CD4-positive, alpha-beta T cell treated with Interleukin-2 at 100 ng/mL for 4 hours (primary cell): ENCODE measurements at places on chromosomes 13 and 19.

GRCh38 chr19:3270902-3271301, 46.4 kb downstream of the CELF5 start:
- DNase-seq = peak; percentile 53

GRCh38 chr13:66995203-66995611, 234.9 kb downstream of the PCDH9 start:
- DNase-seq = no peak

GRCh38 chr13:28128030-28128429, 10.3 kb upstream of the PAN3 start:
- DNase-seq = no peak

GRCh38 chr19:38351865-38352395, 16.3 kb downstream of the CATSPERG start:
- DNase-seq = no peak

- no peak for DNase-seq
These were observed 572 bp downstream of the UCHL3 start for GRCh38 chr13:75550159-75550567.

DNA sequence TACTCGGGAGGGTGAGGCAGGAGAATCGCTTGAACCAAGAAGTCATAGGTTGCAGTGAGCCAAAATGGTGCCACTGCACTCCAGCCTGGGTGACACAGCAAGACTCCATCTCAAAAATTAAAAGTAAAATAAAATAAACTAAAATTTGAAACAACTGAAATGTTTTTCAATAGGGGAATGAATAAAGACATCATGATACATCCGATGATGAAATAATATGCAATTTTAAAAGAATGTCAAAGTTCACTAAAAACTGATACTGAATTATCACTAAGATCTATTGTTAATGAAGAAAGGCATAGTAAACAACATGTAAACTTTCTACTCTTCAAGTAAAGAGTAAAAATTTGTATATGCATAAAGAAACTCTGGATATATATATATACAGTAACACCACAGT, 8.5 kb downstream of the CARD8 start:
- DNase-seq = no peak

DNA sequence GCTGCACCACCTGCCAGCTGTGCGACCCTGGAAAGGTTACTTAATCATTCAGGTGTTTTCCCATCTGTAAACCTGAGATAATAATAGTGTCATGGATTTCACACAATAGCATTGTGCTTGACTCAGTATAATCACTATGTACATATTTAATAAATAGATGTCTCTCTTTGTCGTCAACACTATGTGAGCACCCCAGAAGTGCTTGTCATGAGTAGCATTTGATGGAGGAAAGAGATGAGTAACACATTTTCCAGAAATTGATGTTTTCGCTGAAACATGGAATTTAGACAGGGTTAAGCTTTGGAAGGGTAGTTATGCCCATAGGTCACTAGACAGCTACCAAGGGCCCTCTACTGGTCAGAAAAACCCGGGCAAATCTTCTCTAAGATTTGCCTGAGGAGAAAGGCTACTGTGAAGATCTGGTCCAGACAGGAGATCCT, 9.5 kb upstream of the MBNL2 start:
- DNase-seq = no peak

- DNase-seq = no peak
These were observed 70.6 kb upstream of the SERP2 start for GRCh38 chr13:44302940-44303575.

- DNase-seq = no peak
These were observed 28.8 kb downstream of the IPO5 start for GRCh38 chr13:97982286-97982685.

GRCh38 chr19:46126086-46126580, 1.6 kb upstream of the IGFL3 start:
- DNase-seq = no peak

DNA sequence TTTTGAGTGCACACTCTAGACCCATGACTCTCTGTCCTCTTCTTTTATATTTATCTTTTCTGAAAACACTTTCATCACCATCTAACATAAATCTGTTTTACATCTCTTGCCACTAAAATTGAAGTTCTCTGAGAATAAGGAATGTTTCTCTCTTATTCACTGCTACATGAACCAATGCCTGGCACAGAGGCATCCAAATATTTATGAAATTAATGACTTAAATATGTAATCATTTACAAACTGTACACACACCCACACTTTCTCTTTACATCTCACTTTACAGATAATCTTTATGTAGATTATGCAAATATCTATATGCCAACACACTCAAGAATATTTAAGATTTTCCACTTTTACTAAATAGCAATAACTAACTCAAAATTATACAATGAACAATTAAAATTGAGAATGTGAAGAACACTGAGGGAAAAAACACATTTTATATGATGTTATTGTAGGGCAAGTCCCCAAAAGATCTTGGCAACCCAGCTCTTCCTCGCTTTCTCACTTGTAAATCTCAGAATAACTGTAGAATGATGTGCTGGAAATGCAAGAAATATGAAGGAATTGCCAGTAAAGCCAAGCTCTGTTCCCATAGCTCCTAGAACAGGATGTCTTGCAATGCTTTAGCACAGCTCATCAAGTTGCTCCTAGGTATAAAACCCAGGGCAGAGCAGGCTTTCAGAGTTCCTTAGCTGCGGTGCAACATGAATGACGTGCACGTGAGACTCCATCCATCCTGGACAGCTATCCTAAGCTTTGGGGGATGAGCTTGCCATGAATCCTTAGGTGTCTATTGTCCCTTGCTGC, 50.7 kb downstream of the UGGT2 start:
- DNase-seq = no peak

DNA sequence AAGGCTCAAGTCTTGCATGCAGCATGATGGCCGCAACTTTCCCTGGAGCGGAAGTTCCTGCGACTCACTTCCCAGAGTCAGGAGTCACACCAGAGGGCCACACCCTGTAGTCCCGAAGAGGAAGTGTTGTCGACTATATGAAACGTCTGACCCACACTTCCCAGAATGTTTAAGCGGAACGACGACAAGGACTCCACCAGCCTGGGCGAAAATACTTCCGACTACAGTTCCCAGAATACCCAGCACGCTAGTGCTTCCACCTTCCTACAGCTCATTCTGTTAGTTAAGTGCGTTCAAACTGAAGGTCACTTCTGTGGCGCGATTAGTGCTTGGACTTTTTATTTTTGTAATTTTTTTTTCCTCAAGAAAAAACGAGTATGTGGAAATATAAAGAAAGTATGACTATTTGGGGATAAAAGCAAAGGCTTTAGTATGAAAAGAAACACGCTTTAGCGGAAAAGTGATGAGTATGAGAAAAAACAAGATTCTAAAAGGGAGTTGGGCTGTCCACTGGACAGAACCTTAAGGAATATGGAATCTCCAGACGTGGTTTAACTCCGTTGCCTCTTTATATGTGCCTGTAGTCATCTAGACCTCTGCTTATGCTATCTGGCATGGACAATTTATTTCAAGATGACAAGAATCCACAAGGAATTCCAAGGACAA, 15.5 kb upstream of the ZNF112 start:
- DNase-seq = no peak

DNA sequence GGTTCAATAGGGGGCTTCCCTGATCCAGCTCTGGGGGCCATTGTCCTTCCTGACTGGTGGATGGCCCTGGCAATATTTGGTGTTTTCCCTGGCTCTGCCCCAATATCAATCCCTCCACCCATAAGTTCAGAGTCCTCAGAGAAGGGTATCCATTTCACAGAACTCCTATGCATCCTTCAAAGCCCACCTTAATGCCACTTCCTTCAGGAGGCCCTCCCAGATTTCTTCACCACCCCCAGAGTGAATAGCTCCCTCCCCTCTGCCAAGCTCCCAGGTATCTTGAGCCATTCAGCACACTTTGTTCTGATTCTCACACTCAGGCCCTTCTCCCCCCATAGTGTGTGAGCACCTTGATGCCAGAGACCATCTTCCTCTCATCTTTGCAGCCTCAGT, 5.8 kb downstream of the PPP1R14A start:
- DNase-seq = no peak

DNA sequence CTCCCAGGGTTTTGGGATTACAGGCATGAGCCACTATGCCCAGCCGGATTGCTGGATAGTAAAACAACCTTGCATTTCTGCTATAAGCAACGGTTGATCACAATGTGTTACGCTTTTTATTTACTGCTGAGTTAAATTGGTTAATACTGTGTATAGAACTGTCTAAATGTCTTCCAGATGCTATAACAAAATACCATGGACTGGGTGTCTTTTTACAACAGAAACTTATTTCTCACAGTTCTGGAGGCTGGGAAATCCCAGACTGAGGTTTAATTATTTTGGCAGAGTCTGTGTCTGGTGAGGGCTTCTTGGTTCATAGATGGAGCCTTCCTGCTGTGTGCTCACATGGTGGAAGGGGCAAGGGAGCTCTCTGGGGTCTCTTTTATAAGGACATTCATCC, 65.5 kb downstream of the ING1 start:
- no peak for DNase-seq

GRCh38 chr19:28601723-28602440, 611.1 kb downstream of the UQCRFS1 start:
- no peak for DNase-seq

DNA sequence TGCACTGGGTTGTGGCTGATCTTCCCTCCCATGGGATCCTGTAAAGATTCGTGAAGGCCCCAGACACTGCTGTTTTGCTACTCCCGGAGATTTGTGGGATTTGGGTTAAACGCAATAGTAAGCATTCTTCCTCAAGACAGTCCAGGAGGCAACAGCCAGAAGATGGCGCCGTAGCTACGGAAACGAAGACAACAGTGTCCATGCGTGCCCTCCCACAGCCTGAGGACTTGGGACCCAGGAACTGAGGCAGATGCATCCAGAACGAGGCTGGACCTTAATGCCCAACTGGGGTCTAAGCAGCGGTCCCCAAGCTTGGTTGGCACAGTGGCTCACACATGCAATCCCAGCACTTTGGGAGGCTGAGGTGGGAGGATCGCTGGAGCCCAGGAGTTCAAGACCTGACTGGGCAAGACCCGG, 57.6 kb upstream of the ZNF507 start:
- DNase-seq = peak; percentile 2

DNA sequence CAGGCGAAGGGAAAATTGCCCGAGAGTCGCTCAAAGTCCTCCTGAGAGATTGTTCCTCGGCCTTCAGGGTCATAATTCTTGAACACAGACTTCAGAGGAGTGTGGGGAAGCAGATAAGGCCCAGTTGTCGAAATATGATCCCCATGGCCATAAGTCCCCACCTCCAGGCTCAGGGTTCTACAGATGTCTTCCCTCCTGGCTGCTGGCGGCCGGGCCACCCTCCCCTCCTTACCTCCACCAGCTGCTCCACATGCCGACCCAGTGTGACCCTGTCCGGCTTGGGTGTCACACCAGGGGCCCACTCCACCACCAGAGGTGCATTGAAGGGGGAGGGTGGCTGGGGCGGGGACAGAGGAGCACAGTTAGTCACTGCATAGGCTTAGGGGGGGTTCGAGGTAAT, 10.1 kb downstream of the FAM98C start:
- DNase-seq = no peak

DNA sequence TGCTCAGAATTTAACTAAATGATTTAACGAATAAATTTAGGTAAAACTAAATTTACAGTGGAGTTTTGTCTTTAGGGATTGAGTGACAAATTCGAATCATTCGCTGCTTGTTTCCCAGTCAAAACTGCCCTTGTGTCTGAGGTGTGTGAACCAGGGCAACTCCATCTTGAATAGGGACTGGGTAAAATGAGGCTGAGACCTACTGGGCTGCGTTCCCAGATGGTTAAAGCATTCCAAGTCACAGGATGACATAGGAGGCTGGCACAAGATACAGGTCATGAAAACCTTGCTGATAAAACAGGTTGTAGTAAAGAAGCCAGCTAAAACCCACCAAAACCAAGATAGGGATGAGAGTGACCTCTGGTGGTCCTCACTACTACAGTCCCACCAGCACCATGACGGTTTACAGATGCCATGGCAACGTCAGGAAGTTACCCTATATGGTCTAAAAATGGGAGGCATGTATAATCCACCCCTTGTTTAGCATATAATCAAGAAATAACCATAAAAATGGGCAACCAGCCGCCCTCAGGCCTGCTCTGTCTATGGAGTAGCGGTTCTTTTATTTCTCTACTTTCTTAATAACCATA, 10.2 kb upstream of the ANKRD10 start:
- DNase-seq = no peak

DNA sequence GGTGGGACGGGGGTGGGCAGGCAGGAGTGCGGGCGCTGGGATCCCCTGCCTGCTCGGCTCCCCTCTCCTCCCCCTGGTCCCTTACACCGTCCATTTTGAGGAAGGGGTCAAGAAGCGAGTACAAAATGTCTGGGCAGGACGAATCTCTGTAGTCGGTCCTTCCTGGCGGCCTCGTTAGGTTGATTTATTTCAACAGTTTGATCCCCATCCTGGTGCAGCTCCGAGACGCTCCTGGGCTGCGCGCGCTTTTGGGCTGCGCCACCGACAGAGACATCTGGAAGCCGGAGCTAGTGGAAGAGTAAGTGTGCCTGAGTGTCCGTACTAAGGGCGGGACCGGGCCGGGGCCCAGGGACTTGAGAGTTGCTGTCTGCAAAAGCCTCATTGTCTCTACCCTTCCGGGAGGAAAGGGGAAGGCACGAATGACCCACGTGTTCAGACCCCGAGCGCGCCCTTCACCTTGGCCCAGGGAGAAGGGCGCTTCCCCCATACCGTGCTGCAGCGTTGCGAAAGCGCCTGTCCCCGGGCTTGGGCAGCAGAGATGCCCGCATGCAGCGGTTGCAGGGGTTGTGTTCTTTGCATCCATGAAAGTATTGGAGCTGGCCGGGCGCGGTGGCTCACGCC, 1.8 kb downstream of the ZNF114 start:
- no peak for DNase-seq

- DNase-seq = no peak
These were observed 6.8 kb downstream of the PLPPR2 start for GRCh38 chr19:11361771-11362731.

DNA sequence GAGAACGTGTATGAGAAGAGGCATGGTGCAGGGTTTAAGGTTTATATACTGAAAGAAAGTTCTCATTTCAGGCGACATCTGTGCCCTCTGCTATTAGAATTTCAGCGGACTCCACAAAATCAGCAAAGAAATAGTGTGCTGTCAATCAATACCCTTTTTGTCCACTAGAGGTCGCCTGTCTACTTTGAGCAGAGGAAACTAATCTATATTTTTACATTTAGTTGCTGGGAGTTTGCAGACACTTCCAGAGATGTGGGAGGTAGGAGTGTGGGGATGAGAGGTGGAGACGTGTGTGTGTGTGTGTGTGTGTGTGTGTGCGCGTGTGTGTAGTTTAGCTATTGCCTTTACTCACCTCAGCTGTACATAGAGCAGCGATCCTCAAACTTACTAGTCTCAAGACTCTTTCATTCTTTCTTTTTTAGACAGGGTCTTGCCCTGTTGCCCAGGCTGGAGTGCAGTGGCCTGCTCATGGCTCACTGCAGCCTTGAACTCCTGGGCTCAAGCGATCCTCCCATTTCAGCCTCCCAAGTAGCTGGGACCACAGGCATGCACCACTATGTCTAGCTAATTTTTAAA, 9.7 kb downstream of the INAFM1 start:
- DNase-seq = peak; percentile 79

DNA sequence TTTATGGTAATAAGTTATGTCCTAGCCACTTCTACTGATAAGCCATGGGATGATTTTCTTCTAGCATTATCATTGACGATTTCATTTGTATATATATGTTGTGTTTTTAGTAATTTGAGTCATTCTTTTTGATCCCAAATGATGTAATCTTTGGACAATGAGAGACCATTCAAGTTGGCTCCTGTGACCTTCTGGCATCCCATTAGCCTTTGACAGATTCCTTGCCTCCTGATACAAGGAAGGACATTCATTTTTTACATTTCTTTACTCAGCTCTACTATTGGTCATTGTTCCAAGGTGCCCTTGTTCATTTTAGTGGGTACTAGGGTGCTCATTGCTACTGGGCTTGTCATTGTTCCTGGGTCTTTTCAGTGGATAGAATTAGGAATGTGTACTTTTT, 35.3 kb upstream of the MYCBP2 start:
- DNase-seq = no peak

- DNase-seq = no peak
These were observed 39.4 kb downstream of the SOHLH2 start for GRCh38 chr13:36174923-36175322.
